Fibroblast of lung (primary cell): ENCODE measurements at places on chromosomes 3 and 15.

DNA sequence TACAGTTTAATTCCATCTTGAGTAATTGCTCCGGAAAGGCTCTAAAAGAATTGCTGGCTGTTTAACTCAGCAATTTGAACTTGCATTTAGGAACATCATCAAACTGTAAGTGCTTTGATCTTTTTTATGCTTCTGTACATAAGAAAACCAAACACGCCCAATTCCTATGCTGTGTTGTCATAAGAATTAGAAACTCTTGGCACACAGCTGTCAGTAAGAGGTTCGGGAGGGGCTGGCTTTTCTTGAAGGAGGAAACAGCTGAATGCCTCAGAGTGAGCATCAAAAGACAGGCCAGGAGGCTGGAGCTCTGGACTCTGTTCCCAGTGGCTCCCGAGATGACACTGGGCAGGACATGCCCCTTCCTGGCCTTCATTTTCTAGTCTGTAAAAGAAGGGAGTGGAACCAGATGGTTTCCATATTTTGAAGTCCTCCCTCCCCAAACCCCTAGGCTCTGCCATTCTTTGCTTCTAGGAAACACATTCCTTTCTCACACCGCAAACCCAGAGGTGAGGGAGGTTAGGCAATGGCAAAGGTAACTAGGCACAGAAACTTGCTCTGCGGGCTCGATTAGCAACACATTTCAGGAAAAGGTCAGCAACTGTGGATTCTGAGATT lies 73.7 kb upstream of the DLG1 start:
- no peaks in the 10 kb centered on the region for H3K36me3 ChIP-seq
- no peaks in the 10 kb centered on the region for H3K27me3 ChIP-seq
- peak; percentile 86 for DNase-seq
- peaks cover 14% of the 10 kb centered on the region for H3K4me1 ChIP-seq
- H3K4me3 ChIP-seq, result no peak overlapping the region
- peak overlapping the region; percentile 29 for H3K27ac ChIP-seq

- H3K36me3 ChIP-seq, result no peaks in the 10 kb centered on the region
- H3K4me3 ChIP-seq, result no peak overlapping the region
- H3K4me1 ChIP-seq, result peaks cover 14% of the 10 kb centered on the region
- no peak overlapping the region for H3K27ac ChIP-seq
- H3K27me3 ChIP-seq, result no peaks in the 10 kb centered on the region
Observed at GRCh38 chr15:62782071-62782841, 260.3 kb upstream of the TPM1 start.

DNA sequence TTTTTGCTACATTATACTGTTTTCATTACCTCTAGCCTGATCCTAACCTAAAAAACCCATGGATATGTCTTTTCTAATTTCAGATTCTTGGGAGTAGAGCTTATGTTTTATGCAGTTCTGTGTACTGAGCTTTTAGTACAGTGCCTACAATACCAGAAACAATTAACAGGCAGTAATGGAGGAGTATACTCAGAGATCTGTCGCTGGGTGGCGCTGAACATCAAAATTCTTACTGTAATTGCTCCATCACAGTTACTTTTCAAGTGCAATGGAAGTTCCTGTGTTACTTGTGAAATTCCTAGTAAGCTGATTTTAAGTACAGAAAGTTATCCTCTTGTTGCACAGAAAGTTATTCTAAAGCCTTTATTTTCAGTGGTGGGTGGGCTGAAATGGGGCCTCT lies 66.9 kb downstream of the RNF13 start:
- DNase-seq, result peak; percentile 53
- no peak overlapping the region for H3K27ac ChIP-seq
- H3K4me1 ChIP-seq, result no peaks in the 10 kb centered on the region
- H3K36me3 ChIP-seq, result no peaks in the 10 kb centered on the region
- no peak overlapping the region for H3K4me3 ChIP-seq

- DNase-seq, result peak; percentile 30
- no peaks in the 10 kb centered on the region for H3K27me3 ChIP-seq
- H3K27ac ChIP-seq, result no peak overlapping the region
- no peaks in the 10 kb centered on the region for H3K4me1 ChIP-seq
- no peaks in the 10 kb centered on the region for H3K36me3 ChIP-seq
Observed at GRCh38 chr3:29827756-29828155, 546.9 kb downstream of the RBMS3 start.

DNA sequence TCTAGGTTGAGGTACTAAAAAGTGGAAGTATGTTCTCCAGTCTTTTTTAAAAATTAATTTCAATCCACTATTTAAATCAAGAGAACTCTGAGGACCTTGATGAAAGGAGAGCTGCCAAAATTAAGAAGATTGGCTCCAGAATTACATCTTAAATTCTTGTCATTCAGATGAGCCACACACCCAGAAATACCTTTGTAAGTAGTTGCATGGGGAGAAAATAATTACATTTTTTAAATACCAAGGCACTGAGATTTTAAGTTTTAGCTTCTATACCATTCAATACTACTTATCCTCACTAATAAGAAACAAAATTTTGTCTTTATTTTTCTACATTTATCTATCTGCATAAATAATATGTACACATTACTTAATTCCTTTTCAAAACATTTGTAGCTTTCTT lies 1132.8 kb downstream of the OTOL1 start:
- H3K27me3 ChIP-seq, result no peaks in the 10 kb centered on the region
- no peaks in the 10 kb centered on the region for H3K4me1 ChIP-seq
- H3K36me3 ChIP-seq, result no peaks in the 10 kb centered on the region
- no peak overlapping the region for H3K4me3 ChIP-seq
- no peak for DNase-seq

- no peaks in the 10 kb centered on the region for H3K27me3 ChIP-seq
- H3K4me3 ChIP-seq, result no peak overlapping the region
- H3K36me3 ChIP-seq, result no peaks in the 10 kb centered on the region
- no peak overlapping the region for H3K27ac ChIP-seq
Observed at GRCh38 chr15:33934396-33934795, 33.9 kb upstream of the CHRM5 start.

- no peaks in the 10 kb centered on the region for H3K36me3 ChIP-seq
- H3K27me3 ChIP-seq, result no peaks in the 10 kb centered on the region
- peaks cover 24% of the 10 kb centered on the region for H3K4me1 ChIP-seq
- no peak for DNase-seq
- H3K27ac ChIP-seq, result no peak overlapping the region
Observed at GRCh38 chr3:16482770-16483531, 30.5 kb downstream of the RFTN1 start.
